ENCODE measurements at places on chromosomes 5 and 9.

GRCh38 chr9:93567271-93567959, 9.0 kb upstream of the PHF2 start:
- no peak for DNase-seq

- DNase-seq = peak; percentile 2
Observed at GRCh38 chr9:1332156-1332555, 282.0 kb downstream of the DMRT2 start.

DNA sequence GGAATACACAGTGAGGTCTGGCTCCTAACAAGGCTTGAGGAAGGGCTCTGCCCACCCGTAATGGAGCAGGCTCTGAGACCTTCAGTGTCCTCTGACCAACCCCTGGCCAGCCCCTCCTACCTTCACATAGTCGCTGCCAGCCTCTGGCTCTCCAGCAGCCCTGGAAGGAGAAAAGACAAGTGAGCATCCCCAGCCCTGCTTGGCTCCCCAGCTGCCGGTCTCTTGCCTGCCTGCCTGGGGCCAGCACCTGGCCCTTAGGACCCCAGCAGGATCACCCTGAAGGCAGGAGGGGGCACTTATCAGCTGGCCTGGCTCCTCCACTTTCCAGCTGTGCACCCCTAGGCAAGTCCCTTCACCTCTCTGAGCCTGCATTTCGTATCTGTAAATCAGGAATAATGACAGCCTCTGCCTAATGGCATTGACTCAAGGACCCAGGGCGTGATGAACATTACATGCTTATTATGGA, 16.9 kb downstream of the SH2D3C start:
- DNase-seq = no peak

- no peak for DNase-seq
Observed at GRCh38 chr9:36456480-36457065, 56.5 kb upstream of the RNF38 start.

Data from A172 (cell line).